ENCODE measurements at places on chromosomes 11 and 22.
A peak's percentile ranks its signal among the peaks of the same experiment; 100 is the strongest.

GRCh38 chr22:36756746-36757655 is 18.9 kb downstream of the IFT27 start:
- no peak for DNase-seq

- DNase-seq: peak; percentile 70
These were observed 16.6 kb upstream of the ARHGAP8 start for GRCh38 chr22:44735518-44736428.

DNA sequence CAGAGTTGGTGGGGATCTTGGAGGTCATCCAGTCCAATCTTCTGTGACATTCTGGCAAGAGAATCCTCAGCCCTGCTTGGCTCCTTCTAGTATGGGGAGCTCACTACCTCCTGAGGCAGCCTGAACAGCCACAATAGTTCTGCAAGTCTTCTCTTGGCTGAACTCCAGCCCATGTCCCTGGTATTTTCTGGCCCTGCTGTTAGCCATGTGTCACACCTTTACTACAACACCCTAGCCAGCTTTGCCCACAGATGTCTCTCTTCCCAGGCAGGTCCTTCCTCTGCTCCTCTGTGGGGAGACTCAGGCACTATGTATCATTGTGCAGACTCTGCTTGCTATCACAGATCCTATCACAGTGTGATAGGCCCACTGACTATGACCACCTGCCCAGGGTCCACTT is 297.7 kb downstream of the CTTN start:
- no peak for DNase-seq

- DNase-seq: no peak
These were observed 104.3 kb downstream of the GAB2 start for GRCh38 chr11:78313181-78313795.

DNA sequence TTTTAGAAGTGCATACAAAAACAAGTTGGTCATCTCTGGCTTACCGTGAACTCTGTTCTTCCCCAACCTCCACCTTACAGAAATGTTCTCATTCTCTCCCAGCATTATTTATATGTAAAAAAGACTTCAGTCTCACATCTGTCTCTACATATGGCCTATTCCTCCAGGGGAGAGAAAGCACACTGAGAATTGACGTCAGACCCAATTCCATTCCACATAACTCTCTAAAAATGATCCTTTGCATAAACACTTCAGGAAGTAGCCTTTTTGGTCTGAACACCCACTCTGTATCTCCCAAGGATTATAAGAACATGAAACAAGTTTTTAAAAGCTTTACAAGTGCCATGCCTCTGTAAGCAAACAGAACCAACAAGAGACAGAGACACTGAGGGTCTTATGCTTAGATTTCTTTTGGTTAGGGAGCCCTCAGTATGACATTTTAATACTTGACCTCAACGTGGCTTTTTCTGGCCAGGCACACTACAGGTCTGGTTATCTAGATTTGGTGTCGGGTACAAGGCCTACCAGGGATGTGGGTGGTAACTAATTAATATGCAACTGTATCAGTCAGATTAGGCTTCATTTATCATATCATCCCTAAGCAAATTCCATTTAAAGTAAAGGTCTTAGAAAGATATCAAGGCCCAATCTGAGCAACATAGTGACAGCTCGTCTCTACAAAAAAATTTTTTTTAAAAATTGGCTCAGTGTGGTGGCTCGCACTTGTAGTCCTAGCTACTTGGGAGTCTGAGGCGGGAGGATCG is 48.5 kb upstream of the PPP2R1B start:
- DNase-seq: no peak

GRCh38 chr22:30564761-30565119 is 9.7 kb downstream of the GAL3ST1 start:
- DNase-seq: no peak

- DNase-seq: no peak
These were observed 386.1 kb downstream of the TBC1D22A start for GRCh38 chr22:47148510-47148909.

- DNase-seq: peak; percentile 84
These were observed 28.7 kb downstream of the RPL3 start for GRCh38 chr22:39290724-39291161.

DNA sequence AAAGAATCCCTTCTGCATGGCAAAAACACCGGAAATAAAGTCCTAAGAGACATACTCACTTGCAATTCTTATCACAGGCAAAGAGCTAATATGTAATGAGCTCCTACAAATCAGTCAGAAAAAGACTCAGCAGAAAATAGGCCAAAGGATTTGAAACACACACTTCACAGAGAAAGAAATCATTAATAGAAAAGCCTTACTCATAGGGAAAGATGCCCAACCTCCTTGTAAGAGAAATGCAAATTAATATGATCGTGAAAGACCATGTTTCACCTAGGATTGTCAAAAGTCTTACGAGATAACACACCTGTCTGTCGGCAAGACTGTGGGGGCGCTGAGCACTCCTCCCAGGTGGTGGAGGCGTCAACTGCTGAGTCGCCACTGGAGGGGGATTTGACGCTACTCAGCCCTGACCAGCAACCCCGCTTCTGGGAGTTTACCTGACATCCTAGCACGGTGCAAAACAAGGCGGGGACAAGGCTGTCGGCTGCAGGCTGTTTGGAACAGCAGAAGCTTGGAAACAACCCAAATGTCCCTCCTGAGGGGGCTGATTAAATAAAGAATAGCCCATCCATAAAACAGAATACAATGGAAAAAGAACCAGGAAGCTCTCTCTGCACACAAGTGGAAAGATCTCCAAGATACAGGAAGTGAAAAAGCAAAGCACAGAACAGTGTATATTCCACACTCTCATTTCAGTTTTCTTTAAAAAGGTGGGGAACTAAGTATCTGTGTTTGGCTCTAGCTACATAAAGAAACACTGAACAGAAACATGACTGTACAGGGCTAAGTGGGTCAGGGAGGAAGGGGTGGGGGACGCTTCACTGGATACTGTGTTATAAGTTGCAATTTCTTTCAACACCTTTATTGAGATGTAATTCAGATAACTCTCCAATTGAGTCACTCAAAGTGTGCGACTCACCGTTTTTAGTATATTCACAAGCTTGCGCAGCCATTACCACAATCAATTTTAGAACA is 11.5 kb downstream of the CSNK1E start:
- no peak for DNase-seq

GRCh38 chr11:35424157-35424940 is 5.0 kb upstream of the SLC1A2 start:
- no peak for DNase-seq

DNA sequence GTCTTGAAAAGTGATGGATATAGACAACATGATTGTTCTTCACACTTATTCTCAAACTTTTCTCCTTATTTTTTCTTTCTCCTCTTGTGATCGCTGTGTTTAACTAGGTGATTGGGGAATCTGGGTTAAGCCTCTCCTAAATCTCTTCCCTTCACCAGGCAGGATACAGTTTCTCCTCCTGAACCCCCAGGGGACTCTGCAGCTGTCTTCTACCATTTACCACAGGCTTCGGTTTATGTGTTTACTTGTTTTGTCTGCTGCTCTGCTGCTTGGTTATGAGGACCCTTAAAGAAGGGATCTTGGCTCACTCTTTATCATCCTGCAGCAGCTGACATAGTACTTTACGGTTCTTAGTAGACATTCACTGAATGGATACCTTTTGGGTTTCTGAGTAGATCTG is 124.2 kb downstream of the NCAM1 start:
- DNase-seq: no peak

DNA sequence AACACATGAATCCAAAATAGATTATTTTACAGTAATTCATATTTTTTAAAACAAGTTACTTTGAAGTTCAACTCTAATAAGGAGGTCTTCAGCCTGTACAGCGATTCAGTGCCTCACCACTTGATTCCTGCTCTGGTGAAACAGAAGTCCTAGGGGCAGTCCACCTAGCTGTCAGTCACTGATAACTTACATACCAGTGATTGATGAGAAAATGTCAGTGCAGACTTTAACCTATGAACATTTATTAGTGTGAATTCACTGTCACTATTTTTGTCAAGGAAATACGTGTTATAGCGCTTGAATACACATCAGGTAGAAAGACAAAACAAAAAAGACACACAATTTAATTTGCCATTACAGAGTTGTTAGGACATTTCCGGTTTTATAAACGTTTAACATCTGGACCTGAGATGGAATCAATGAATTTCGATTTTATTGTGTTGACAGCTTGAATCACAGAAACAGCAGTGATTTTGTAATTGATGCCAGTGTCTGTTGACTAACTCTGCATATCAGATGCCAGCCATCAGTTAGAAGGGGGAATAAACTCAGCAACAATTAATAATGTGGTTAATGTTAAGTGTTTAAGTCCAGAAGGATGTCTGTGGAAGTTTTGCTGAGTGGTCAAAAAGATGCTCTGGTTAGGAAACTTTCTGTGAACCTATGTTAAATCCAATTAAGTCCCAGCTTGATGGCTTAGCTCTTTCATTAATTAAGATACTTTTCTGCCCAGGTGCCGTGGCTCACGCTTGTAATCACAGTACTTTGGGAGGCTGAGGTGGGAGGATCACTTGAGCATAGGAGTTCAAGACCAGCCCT is 34.5 kb downstream of the ELF5 start:
- no peak for DNase-seq

DNA sequence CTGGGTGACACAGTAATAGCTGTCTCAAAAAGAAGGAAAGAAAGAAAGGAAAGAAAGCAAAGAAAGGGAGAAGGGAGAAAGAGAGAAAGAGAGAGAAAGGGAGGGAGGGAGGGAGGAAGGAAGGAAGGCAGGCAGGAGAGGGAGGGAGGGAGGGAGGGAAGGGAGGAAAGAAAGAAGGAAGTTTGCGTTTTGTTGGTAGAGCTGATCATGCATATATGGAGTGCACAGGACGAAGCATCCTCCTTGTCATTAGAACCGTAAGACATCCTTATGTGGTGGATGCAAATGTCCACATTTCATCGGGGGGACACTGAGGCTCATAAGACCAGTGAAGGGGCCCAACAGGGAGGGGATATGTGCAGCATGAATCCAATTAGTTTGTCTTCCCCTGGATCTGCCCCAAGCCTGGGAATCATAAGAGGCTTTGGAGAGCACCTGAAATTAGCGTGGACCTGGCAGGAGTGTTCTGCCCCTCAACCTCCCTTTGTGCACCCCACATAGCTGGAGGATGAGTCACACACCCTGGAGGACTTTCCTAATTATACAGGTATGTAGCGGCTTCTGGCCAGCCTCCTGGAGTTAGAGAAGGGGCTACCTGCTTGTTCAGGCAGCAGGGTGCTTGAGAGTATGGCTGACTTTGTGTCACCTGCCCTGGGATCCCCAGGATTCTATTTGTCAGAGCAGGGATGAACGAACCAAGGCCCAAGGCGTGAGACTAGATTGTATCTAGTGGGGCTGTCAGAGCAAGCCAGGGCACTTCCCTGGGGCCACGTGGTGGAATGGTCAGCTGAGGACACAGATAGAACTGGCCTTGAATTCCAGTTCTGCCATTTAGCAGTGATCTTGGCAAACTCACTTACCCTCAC is 119.7 kb upstream of the CD82 start:
- no peak for DNase-seq

DNA sequence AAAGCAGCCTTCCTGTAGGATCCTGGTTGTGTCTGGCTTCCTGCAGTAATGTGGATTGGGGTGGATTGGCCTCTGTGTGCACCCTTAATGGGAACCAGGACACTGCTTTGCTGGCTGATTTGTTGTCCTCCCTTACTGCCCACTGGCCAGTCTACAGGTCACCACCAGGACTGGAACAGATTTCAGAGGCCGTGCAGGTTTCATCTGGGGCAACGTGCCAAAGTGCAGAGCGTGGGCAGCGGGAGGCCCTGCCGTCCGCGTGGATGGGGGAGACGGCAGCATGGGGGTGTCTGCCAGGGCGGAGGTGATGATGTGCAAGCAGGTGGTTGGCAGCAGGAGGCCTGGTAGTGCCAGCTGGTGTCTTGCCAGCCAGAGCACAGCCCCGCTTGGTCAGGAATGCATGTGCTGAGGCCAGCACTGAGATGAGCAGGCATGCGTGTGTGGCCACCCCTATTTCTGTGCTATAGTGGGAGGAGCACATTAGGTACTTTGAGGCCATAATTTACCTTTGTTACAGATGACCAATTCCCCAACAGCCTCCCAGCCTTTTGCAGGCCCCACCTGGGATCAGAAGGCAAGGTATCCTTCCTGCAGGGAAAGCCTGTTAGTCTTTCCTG is 24.3 kb downstream of the BCR start:
- peak; percentile 86 for DNase-seq

DNA sequence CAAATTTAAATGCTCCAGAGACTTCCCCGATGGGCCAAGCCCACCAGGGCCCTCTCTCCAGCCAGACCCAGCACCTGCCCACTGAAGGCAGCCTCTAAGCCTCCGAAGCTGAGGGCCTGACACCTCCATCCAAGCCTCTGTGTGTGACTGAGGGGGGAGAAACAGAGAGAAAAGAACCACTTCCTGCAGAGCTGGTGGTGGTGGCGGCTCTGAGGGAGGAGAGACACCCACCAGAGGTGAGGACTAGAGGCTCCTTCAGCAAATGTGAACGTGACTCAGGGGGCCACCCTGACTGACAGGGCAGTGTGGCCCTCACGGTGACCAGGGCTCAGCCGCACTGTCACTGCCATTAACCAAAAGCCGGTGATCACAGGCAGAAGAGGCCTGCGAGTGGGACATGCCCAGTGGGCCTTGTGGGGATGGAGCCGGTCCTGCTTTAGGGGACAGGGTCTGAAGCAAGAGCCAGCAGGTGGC is 31.0 kb upstream of the CD5 start:
- DNase-seq: no peak

GRCh38 chr11:21723678-21724077 is 469.2 kb upstream of the ANO5 start:
- no peak for DNase-seq

GRCh38 chr11:79249295-79249993 is 191.4 kb downstream of the TENM4 start:
- no peak for DNase-seq

DNA sequence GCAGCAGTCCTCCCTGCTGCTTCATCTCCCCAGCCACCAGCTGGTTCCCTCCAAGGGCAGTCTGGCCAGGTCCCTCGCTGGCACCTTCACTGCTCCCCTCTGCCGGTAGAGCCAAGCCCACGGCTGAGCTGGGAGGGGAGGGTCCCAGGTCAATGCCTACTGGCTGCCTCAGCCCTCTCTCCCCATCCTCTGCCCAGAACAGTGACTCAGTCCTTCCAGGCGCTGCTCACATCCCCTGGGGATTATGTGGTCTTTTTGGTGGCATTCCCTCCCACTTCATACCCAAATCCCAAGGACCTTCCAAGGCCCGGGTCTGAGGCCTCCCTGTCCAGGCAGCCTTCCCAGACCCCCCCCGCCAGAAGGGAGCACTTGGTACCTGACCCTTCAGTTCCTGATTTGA is 44.9 kb downstream of the WNT7B start:
- DNase-seq: no peak

- DNase-seq: no peak
These were observed 38.9 kb upstream of the CSNK2A3 start for GRCh38 chr11:11391796-11392463.

GRCh38 chr11:131290185-131290584 is 80.2 kb upstream of the NTM start:
- DNase-seq: no peak

All from heart right ventricle (tissue), 16 donors.